ENCODE measurements at places on chromosomes 12 and 14. TPM values are rescaled to one million over a fixed set of nuclear protein-coding genes. Genes with fewer than 3 reads are reported as not detected.

DNA sequence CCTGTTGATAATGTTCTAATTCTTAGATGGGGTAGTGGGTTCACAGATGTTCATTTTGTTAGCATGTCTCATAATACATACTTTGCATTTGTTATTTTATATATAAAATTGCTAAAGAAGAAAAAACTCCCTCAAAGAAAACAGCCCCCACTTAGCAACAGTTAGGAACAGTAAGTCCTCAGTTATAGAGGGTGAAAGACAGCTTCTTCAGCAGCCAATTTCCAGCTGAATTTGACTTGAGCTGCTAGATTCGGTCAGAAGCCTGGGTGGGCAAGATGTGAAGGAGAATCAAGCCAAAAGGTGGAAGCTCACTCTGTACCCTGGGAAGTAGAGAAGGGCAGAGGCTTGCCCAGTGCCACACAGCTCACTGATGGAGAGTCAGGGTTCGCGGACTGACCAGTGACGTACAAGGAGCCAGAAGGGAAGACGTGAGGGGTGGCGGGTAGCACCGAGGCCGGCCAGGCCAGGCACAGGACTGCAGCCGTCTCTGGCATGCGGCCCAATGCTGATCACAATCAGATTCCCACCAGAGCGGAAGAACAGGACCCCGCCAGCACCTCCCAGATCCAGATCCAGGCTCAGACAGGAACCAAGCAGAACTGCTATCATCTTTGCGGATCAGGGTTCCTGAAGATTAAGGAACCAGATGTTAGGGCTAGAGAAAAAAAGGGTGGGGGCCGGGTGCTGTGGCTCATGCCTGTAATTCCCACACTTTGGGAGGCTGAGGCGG is 30.4 kb upstream of the VWF start:
- no peaks in the 10 kb centered on the region for H3K27me3 ChIP-seq
- no peak overlapping the region for H3K4me3 ChIP-seq
- no peak overlapping the region for H3K27ac ChIP-seq
- H3K4me1 ChIP-seq = peaks cover 13% of the 10 kb centered on the region
- DNase-seq = no peak

Gene GPR137C
- total RNA-seq = 1.7 TPM

Gene HSPB8
- total RNA-seq = 79.1 TPM

- H3K4me3 ChIP-seq = no peak overlapping the region
- H3K4me1 ChIP-seq = peaks cover 43% of the 10 kb centered on the region
- H3K27ac ChIP-seq = no peak overlapping the region
- H3K36me3 ChIP-seq = no peaks in the 10 kb centered on the region
- DNase-seq = peak; percentile 80
- H3K27me3 ChIP-seq = no peaks in the 10 kb centered on the region
Measured at GRCh38 chr12:2198005-2198501, 145.3 kb downstream of the CACNA1C start.

DNA sequence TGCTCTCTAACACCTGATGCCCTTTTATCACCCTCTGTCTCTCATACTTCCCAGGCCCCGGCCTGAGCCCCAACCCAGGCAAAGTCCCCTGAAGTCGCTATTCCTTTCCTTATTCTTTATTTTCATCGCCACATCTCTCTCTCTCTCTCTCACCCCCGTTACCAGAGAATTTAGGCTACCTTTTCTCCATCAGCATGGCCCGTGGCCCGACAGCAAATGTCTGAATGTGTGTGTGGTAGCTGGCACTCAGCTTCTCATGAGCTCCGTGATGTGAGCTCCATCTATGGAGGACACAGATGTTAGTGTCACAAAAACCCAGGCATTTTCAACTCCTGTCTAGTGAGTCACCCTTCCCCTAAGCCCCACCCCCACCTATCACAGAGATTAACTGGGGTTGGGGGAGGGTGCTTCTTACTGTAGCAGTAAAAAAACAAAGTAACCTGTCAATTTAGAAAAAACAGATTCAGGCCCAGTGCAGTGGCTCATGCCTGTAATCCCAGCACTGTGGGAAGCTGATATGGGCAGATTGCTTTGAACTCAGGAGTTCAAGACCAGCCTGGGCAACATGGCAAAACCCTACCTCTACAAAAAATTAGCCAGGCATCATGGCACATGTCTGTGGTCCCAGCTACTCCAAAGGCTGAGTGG is 53.8 kb downstream of the VCPKMT start:
- H3K27ac ChIP-seq = peak overlapping the region; percentile 56
- no peaks in the 10 kb centered on the region for H3K27me3 ChIP-seq
- peak; percentile 22 for DNase-seq
- H3K4me3 ChIP-seq = no peak overlapping the region
- H3K36me3 ChIP-seq = no peaks in the 10 kb centered on the region

DNA sequence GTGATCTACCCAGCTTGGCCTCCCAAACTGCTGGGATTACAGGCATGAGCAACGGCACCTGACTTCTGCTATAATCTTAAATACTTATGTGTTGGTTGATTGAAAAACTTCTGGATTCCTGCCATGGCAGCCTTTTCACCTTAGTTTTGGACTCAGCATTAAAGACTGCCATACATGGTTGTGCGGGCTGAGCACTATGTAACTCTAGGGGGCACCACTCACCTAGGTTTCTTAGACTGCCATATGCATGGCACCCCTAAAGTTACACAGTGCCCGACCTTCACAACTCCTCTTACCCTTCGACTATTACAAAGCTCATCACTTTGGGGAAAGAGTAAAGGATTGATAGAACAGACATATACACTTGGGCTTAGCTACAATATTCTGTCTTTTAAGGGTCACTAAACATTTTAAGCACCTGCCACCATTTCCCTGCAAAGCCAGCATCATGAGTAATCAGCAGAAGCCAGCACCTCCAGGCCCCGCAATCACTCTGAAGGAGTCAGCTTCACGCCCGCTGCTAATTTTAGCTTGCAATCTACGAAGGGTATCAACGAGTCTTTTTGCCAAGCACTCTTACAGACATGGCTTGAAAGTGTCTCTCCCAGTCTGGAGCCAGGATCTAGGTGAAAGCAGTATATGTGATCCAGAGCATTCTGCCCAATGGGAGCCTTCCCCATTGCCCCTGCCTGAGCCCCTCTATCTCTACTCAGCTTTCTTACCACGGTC is 59.8 kb downstream of the SUDS3 start:
- no peak overlapping the region for H3K4me3 ChIP-seq
- no peak for DNase-seq
- peaks cover 6% of the 10 kb centered on the region for H3K4me1 ChIP-seq
- no peaks in the 10 kb centered on the region for H3K36me3 ChIP-seq
- no peaks in the 10 kb centered on the region for H3K27me3 ChIP-seq

DNA sequence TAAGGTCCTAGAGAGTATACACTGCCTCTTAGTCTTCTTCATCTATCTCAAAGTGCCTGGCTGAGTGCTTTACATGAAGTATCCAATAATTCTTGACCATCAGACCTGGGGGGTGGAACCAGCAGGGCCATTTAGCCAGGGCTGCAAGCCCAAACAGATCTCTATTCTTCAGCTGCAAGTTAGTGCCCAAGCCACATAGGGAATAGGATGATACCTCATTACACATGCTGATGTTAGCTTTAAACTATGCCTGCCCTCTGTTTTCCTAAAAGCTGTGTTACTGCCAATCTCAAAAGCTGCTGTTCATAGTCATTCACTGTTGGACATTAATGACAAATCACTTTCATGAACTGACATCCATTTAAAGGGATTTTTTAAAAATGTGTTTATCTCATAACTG is 16.7 kb upstream of the IFNG start:
- H3K4me1 ChIP-seq = no peaks in the 10 kb centered on the region
- H3K27me3 ChIP-seq = no peaks in the 10 kb centered on the region
- no peak overlapping the region for H3K4me3 ChIP-seq
- H3K36me3 ChIP-seq = no peaks in the 10 kb centered on the region
- DNase-seq = no peak
- H3K27ac ChIP-seq = no peak overlapping the region

GRCh38 chr12:81949841-81950308 is 190.7 kb upstream of the PPFIA2 start:
- H3K4me1 ChIP-seq = no peaks in the 10 kb centered on the region
- H3K36me3 ChIP-seq = no peaks in the 10 kb centered on the region

DNA sequence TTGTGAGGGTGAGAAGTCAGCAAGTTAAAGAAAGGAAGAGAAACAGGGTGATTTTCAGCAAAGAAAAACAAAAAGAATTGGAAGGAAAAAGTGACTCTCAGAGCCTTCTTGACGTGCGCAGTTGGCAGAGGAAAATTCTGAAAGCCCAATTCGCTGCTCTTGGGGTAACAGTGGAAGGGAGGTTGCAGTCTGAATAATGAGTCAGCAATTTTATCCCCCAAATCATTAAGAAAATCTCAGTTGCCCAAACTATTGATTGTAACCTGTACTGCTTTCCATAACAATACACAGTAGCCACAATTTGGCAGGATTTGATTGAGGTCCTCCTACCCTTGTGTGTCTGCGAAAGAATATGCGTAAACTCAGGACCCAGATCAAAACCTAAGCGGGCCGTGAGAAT is 309.1 kb downstream of the EMP1 start:
- DNase-seq = no peak
- no peaks in the 10 kb centered on the region for H3K36me3 ChIP-seq
- H3K27ac ChIP-seq = no peak overlapping the region
- no peak overlapping the region for H3K4me3 ChIP-seq
- no peaks in the 10 kb centered on the region for H3K4me1 ChIP-seq

Gene GALNT16
- 15.2 TPM for total RNA-seq

- H3K27me3 ChIP-seq = no peaks in the 10 kb centered on the region
- no peaks in the 10 kb centered on the region for H3K36me3 ChIP-seq
- H3K27ac ChIP-seq = no peak overlapping the region
- no peak overlapping the region for H3K4me3 ChIP-seq
- H3K4me1 ChIP-seq = peaks cover 8% of the 10 kb centered on the region
Measured at GRCh38 chr12:64265839-64266238, 43.7 kb upstream of the KICS2 start.

- peaks cover 8% of the 10 kb centered on the region for H3K4me1 ChIP-seq
- H3K27me3 ChIP-seq = no peaks in the 10 kb centered on the region
- no peaks in the 10 kb centered on the region for H3K36me3 ChIP-seq
- DNase-seq = peak; percentile 91
Measured at GRCh38 chr14:52110441-52111086, 41.7 kb upstream of the NID2 start.

Gene RASAL1
- total RNA-seq = 0.33 TPM

Gene POTEM
- not detected for total RNA-seq

DNA sequence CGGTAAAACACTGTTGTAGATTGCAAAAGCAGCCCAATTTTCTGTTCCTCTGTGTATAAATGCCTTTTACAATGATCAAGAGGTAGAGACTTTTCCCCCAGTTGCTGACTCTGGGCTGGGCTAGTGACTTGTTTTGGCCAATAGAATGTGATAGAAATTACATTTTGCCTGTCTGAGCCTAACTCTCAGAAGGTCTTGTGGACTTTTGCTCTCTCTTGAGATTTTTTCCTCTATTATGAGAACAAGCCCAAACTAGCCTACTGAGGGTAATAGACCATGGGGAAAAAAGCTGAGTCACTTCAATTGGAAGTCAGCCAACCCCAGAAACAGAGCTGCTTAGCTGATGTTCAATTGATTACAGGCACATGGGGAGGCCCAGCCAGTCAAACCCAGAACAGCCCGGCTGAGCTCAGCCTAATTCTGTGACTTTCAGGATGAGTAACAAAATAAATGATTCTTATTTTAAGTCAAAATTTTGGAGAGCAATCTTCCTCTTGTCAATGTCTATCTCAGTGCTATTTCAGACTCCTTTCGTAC is 61.4 kb downstream of the MYF5 start:
- H3K27ac ChIP-seq = no peak overlapping the region
- no peaks in the 10 kb centered on the region for H3K36me3 ChIP-seq
- H3K4me3 ChIP-seq = no peak overlapping the region
- peak; percentile 10 for DNase-seq
- no peaks in the 10 kb centered on the region for H3K27me3 ChIP-seq

DNA sequence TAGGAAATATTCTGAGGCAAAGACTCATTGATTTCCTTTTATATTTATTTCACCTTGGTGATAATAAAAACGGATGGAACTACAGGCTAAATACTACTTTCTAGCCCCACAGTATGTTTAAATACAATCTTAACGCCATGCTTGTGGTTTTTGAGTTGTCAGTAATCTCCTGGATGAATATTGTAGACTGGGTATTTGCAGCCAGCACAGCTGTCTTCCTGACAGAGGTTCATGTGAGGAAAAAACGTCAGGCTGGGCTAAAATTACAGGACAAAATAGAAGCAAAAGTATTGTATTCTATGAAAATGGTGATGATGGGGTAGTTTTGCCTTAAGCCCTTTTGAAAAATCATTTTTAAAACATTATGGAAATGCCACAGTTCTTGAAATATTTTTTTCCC is 140.9 kb downstream of the CCDC91 start:
- H3K27ac ChIP-seq = no peak overlapping the region
- H3K36me3 ChIP-seq = no peaks in the 10 kb centered on the region
- DNase-seq = no peak
- H3K27me3 ChIP-seq = no peaks in the 10 kb centered on the region
- no peaks in the 10 kb centered on the region for H3K4me1 ChIP-seq
- H3K4me3 ChIP-seq = no peak overlapping the region

- no peak overlapping the region for H3K27ac ChIP-seq
- H3K4me3 ChIP-seq = no peak overlapping the region
- H3K36me3 ChIP-seq = no peaks in the 10 kb centered on the region
- DNase-seq = no peak
- peaks cover 4% of the 10 kb centered on the region for H3K4me1 ChIP-seq
Measured at GRCh38 chr14:104386151-104386841, 193.3 kb upstream of the C14orf180 start.

- no peak overlapping the region for H3K27ac ChIP-seq
- no peaks in the 10 kb centered on the region for H3K27me3 ChIP-seq
- no peak overlapping the region for H3K4me3 ChIP-seq
- no peaks in the 10 kb centered on the region for H3K36me3 ChIP-seq
- peaks cover 8% of the 10 kb centered on the region for H3K4me1 ChIP-seq
- no peak for DNase-seq
Measured at GRCh38 chr14:102571043-102571442, 21.4 kb upstream of the RCOR1 start.

DNA sequence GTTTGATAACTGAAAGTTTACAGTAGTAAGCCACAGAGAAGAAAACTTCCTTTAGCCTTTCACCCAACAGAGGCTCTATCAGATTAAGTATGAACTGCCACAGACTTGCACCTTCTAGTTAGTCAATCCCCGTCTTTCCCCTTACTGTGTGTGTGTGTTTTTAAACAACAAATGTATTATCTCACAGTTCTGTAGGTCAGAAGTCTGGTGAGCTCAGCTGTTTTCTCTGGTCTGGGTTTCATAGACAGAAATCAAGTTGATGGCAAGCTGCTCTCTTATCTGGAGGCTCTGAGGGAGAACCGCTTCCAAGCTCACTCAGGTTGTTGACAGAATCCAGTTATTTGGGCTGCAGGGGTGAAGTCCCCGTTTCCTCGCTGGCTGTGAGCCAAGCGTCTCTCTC is 320.5 kb downstream of the PRKD1 start:
- H3K27me3 ChIP-seq = no peaks in the 10 kb centered on the region
- peak overlapping the region; percentile 49 for H3K27ac ChIP-seq
- H3K36me3 ChIP-seq = no peaks in the 10 kb centered on the region
- DNase-seq = peak; percentile 10
- H3K4me1 ChIP-seq = peaks cover 7% of the 10 kb centered on the region

- no peak overlapping the region for H3K27ac ChIP-seq
- H3K27me3 ChIP-seq = no peaks in the 10 kb centered on the region
- no peaks in the 10 kb centered on the region for H3K4me1 ChIP-seq
- H3K4me3 ChIP-seq = no peak overlapping the region
- DNase-seq = peak; percentile 86
- no peaks in the 10 kb centered on the region for H3K36me3 ChIP-seq
Measured at GRCh38 chr12:5088586-5089264, 45.0 kb downstream of the KCNA5 start.

All from cardiac muscle cell (in vitro differentiated cells and primary cell).